ENCODE measurements at places on chromosomes 7 and 10.

DNA sequence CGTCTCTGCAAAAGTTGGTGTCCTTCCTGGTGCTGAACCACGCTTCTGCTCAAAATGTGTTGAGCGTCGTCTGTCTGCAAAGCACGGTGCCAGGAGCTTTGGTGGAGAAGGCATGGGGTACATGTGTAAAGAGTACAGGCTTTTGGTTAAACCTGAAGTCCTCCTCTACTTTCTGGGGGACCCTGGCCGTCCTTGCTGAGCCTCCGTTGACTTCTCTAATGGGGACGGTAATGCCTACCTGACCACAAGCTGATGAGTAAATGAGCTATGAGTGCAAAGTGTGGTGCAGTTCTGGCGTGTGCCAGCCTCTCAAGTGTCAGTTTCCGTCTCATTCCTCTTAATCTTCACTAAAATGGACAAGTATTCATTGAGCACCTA lies 527 bp upstream of the HERPUD2 start:
- DNase-seq = no peak

DNA sequence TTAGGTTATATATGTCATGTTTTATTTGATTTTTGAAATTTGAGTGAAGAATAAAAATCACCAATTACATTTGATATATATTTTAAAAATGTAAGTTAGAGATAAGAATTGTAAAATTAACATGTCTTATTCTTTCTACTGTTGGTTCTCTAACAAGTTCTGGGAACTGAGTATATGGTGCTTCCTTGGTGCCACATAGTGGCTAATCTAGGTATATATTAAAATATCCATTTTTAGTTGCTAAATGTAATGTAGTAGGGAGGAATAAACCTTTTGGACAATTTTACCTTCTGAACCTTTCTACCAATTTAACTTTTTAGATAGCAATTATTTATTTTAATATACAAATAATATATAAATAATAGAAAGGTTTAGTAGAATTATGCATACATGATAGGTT lies 17.5 kb downstream of the CFAP69 start:
- no peak for DNase-seq

- no peak for DNase-seq
Observed at GRCh38 chr10:99815621-99816020, 33.2 kb downstream of the ABCC2 start.

- no peak for DNase-seq
Observed at GRCh38 chr7:129007572-129007971, 47.3 kb downstream of the TNPO3 start.

DNA sequence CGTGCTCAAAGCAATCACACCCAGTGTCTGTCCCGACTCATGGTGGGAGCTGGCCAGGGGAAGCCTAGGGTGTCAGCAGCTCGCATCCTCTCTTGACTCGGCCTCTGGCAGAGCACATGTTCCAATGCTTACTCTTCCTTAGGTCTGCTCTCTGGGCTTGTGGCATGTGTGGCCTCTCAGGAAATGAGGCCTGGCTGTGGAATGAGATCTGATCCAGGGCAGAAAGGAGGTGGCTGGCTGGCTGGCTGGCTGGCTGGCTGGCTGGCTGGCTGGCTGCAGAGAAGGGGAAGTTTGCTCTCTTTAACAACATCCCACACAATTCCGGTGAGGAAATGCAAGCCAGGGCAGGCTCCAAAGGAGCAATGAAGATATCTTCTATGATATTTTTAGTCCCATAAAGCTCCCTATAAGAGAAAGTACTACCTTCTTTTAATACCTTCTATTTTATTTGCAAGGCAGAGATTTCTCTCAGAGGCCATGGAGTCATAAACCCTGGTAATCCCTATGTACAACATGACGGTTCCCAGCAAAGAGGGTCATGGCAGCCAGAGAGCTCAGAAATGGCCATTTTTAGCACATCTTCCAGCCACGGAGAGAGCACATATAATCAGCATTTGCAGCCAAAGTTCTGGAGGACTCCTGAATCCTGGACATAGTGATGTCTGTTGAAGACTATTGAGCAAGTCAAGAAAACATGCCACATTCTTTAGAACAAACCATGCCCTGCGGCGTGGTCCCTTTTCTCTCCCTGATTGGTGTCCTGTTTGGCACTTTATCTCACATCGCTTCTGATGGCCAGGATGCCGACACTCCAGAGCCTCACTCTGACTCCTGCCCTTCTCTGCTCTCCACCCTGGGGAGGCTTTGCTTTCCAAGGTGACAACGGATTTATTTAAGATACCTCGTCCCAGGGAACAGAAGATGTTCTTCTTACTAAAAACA lies 153.7 kb downstream of the FANK1 start:
- no peak for DNase-seq

DNA sequence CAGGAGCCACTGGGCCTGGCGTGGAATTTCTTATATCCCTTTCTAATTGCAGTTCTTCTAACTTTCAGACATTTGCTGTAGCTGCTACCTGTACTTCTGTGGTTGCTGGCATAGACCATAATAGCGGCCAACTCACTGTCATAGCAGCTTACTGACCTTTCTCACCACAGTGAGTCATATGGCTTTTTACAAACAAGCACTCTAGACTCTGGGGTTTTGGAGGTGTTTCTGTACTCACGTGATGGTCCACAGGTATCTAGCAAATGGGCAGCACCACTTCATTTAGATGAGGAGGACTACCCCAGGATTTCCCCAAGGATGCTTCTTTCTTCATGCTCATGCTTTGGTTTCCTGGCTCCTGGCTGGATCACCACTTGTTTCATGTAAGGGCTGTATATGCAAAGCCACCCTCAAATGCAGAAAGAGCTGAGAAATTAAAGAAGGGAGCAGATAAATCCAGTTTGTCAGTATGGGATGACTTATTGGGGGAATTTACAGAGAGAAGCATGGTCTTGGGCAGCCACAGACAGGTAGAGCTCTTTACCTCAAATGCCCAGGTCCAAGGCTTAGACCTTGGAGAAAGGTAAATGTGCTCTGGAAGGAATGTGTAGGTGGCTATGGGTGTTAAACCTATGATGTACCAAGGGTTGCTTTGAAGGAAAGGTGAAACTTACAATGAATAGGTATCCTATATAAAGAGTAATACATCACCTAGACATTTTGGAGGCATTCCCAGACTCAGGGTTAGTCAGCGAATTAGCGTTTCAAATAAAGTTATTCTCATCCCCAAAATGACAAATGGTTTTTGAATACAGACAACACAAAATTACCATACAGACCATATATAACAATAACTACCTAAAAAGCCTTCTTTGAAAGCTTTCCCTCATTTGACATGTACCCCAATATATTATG lies 15.9 kb upstream of the SLC25A16 start:
- no peak for DNase-seq

- no peak for DNase-seq
Observed at GRCh38 chr7:96273716-96274115, 48.2 kb downstream of the SLC25A13 start.

- no peak for DNase-seq
Observed at GRCh38 chr7:99699946-99700345, 20.1 kb upstream of the CYP3A5 start.
